Effector CD4-positive, alpha-beta T cell (primary cell): ENCODE measurements at places on chromosomes 12 and 14.

DNA sequence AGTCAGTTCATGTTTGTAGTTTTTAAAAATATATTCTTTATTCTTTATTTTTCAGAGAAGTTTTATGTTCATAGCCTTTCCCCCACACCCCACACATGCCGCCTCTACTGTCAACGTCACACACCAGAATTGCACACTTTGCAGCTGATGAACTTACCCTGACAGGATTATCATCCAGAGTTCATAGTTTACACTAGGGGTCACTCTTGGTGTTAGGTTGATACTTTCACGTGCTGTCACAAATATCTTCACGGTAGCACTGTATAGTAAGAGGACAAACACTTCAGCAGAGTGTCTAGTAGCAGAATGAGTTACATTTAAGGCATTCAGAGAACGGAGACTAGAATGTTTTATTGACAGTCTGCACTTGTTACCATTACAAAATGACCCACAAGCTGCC lies 5.1 kb downstream of the DPPA3 start:
- no peak for DNase-seq

DNA sequence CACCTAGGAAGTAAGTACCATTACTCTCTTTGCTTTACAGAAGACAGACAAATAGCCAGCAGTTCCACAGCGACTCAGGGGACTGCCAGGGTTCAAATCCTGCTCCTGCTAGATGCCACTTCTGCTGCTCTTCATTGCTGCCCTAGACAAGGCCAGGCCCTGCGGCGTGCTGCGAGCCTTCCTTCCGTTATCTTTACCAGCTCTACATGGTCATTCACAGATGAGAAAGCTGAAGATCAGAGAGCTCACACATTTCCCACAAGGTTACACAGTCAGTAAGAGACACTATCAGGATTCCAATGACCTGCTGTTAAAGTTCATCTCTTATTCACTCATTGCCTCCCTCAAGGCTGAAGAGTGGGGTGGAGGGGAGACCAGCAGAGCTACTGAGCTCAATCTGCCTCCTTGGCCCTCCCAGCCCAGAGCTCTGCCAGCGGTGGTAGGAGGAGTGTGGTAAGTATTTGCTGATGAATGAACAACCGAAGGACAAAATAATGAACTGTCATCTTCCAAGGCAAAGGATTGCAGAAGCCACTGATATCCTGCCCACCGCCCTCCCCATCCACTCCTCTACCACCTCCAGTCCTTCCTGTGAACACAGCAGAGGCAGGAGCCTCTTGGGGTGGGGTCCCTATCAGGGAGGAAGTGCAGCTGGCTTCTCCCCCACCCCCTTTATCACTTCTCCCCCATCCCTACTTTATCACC lies 14.6 kb upstream of the HDAC7 start:
- no peak for DNase-seq

- DNase-seq: no peak
Measured at GRCh38 chr12:56661560-56661959, 15.8 kb upstream of the ATP5F1B start.

GRCh38 chr12:56315249-56315621 lies 553 bp downstream of the CNPY2 start:
- no peak for DNase-seq

- no peak for DNase-seq
Measured at GRCh38 chr12:69168363-69168762, 71.0 kb upstream of the CPSF6 start.

- no peak for DNase-seq
Measured at GRCh38 chr12:78818487-78818886, 46.1 kb upstream of the SYT1 start.

DNA sequence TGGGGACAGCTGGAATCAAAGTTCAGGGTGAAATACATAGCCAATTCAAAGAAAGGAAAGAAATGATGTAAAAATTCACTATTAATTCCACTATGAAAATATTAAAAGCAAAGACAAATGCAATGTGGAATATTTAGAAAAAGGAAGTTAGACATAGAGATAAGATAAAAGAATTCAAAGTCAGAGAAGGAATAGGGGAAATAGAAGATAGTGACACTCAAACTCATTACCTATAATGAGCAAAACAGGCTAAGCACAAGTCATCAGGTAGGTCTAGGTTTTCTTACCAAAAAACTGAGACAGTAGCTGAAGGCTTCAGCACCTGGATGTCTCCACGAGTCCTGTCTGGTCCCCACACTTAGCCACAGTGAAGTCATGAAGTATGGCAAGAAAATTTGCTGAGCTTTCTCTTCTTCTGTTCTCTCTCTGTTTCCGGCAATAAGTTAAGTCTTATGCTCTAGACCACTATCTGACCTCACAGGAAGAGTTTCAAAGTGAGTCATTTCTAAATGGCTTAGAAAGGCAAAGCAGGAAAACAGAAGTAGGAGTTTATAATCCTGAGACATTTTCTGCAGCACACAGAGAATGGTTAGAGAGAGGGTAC lies at the start of gene C3AR1:
Gene C3AR1 (minus strand): TSS at position 369 of the 604 bp plus-strand sequence. CDS start 6,174 bp downstream, outside the sequence.
- peak; percentile 48 for DNase-seq

DNA sequence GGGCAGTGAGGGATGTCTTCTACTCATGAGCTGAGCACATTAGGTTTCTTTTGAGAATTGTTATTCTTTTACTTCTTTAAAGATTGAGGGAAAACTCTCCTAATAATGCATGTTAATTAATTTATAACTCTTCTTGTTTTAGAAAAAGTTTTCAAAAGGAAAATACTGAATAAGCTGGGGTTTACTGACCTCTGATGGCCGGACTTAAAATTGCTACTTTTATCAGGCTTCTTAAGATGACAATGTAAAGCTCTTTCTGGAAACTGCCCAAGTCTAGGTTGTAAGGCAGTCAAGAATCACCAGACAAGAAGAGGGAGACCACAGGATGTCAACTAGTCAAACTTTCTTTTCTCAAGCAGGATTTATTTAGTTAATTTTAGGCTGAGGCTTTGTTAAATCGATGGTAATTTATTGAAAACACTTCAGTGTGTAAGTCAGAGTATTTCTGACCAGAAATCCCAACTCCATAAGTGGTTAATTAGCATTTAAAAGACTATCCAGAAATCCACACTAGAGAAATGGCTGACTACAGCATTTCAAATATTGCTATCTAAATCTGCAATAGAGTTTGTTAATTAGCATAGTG lies 82.1 kb downstream of the AVPR1A start:
- no peak for DNase-seq

DNA sequence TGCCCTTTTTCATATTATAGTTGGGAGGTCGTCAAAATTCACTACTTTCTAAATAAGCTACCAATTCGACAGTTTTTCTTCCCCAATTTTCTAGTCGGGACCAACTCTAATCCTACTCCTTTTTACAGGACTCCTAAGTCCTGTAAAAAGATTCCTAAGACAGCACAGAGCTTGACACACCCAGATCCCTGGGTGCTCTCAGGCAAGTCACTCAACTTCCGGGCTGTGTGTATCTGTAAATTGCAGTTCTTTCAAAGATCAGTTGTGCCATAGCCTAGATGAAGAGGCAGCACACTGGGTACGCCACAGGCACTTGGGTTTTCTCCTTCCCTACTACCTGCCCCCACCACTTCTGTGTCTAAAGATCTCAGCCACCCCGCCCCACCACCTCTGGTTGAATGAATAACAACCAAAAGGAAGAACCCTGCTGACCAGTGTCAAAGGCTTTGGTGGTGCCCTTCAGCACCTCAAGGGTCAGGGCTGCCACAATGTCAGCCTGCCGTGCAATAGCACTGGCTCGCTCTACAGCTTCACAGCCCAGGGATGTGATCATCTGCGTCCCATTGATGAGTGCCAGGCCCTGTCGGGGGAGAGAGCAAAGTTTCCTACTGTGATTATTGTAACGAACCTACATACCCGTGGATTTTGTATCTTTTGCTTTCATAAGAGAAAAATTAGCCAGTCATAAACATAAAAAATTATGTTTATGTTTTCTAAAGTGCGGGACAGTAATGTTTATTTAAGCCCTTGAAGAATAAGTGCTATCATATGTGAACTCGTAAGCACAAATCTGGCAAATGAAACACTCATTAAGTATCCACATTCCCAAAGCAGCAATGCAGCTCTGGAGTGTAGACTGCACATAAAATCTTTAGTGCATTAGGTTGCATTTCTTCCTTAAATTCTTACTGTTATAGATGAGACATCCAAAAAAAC lies 9.2 kb downstream of the HAL start:
- no peak for DNase-seq

GRCh38 chr12:32305163-32305562 lies 94.2 kb upstream of the FGD4 start:
- no peak for DNase-seq

DNA sequence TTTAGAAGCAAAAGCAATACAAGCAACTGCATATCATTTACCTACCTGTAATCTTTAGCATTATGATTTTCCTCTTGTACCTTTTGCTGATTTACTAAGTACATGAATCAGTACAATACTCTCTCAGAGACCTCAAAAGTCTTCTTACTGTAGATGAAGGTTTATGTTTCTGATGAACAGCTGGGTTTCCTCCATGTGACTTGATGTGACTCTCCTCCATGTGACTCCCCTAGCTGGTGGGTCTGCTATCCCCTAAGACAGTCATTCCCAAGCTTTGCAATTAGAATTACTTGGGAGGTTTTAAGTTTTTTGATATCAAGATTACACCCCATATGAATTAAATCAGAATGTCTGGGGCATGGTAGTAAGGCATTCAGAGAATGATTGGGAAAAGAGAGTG lies 32.0 kb upstream of the ABCC9 start:
- no peak for DNase-seq

- peak; percentile 81 for DNase-seq
Measured at GRCh38 chr12:106301611-106302321, 767 bp upstream of the TCP11L2 start.

DNA sequence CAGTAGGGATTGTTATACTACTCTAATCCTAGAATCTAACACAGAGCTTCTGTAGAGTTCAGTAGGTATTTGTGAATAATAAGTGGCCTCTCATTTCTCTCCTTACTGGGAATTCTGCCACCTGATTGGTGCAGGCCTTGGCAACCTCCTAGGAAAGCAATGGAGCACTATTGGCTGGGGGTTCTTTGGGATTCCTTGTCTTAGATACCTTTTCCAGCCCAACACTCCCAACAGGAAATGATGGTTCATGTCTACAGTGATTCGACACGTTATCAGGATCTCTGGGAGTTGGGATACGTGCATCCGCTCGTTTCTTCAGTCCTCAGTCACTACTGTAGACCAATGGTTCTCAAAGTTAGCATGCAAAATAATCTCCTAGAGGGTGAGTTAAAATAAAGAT lies 67.4 kb downstream of the ELK3 start:
- no peak for DNase-seq

DNA sequence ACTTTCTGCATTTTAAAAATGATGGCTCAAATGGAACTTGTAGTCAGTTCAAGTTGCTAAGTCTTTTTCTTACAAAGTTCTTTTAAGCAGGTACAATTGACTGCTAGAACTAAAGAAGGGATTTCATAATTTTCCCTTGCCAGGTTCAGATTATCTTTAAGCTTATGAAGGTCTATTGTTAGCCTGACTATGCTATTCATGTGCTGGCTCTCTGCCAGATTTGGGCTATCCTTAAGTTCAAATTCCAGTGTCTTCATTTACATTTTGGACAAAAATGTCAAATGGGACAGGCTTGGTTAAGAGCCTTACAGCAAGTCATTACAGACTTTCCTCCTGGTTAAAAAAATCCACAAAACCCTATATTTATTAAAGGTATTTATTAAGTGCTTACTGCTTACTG lies 42.3 kb downstream of the INSM2 start:
- DNase-seq: no peak

DNA sequence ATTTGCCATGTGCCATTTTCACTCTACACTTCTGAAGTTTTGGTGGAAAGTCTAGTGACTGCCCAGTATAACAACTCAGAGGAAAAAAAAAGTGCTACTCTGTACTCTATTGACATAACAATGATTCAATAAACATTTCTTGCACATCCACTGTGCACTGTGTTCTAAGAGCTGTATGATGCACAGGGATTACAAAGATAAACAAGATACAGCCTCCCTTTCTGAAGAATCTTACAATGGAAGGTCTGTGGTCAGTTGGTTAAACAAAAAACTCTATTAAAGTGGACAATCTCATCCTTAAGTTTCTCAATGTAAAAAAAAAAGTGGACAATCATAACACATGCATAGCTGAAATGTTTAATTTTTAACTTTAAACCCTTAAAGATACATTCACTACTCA lies 105.7 kb upstream of the RASSF8 start:
- DNase-seq: no peak

- DNase-seq: no peak
Measured at GRCh38 chr12:119068129-119068856, 87.0 kb downstream of the SRRM4 start.

DNA sequence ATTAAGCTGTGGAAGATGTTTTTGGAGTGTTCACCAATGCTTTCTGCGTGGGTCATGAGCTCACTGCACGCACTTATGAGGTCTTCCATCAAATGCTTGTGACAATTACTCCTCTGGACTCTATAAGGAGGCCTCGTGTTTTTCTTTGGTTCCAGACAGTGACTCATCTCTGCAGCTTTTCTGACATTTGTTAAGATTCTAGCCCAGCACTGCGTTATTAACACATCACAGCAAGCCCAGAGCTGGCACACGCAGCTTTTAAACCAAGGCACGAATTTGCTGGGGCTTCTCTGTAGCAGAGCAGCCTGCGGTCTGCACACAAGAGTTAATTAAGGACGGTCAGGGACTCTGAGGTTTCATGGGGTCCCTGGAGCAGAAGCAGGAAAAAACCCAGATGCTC lies 16.9 kb downstream of the MEG3 start:
- DNase-seq: no peak

- DNase-seq: no peak
Measured at GRCh38 chr12:12202105-12202504, 64.7 kb downstream of the LRP6 start.

DNA sequence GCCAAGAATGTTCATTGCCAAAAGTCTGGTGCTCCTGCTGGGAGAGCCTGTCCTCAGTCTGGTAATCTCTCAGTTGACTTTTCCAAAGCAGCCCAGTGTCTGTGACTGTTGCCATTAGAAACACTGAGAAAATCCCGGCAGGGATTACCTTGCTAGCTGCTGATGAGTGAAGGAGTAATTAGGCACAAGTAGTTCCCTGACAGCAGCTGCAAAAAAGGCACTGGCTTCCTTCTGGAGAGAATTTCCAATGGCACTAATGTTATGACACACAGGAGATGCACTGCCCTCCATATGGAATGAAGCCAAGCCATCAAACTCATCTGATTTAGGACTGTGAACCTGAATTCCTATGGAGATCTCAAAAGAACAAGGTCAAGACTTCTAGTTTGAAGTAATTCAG lies 1321.2 kb upstream of the SEL1L start:
- no peak for DNase-seq

- no peak for DNase-seq
Measured at GRCh38 chr14:36952689-36953088, 219.7 kb downstream of the SLC25A21 start.
